ENCODE measurements at places on chromosomes 11 and 22. TPM values are rescaled to one million over a fixed set of nuclear protein-coding genes. Genes with fewer than 3 reads are reported as not detected.

The FAR1 gene
- 35.7 TPM for total RNA-seq

The HORMAD2 gene
- total RNA-seq, result not detected

The INS gene
- total RNA-seq, result not detected

- peak; percentile 55 for DNase-seq
Observed at GRCh38 chr11:44607319-44607962, 42.0 kb downstream of the CD82 start.

- no peak for DNase-seq
Observed at GRCh38 chr11:96614846-96615245, 225.0 kb downstream of the JRKL start.

DNA sequence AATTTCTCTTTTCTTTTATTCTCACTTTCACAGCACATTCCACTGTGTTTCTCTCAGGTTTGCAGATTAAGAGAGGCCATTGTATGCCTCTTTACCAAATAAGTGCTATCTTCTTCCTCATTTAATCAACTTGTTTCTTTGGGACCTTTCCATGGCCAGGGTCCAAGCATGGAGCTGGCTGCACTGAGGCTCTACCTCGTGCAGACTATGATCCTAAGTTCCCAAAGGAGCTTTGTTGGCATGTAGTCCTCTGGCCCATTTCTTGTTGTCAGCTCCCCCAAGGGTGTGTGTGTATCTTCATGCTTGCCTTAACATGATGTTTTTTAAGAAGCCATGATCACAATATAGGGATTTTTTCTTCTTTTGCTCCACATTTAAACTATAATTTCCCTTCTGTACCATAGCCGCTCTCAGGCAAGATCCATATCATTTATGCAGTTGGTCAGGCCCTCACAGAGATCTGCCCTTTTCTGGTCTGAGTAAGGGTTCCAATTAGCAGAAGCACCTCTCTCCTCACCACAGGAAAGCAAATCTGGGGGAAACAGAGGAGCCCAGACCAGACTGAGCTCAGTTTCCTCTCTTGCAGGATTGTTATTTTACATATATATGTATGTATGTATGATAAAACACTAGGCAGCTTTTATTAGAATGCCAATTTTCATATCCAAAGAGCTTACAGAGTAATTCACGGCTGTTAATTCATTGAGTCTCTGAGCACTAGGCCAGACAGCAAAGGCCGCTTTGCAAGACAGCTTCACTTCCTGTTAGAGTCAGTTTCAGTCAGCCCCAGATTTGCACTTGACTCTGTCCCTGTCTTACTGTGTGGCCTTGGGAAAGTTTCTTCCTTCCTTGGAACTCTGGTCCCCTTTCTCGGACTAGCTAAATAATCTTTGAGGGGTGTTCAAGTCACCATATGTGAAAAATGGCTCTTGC is 34.3 kb downstream of the CYB5R2 start:
- no peak for DNase-seq

DNA sequence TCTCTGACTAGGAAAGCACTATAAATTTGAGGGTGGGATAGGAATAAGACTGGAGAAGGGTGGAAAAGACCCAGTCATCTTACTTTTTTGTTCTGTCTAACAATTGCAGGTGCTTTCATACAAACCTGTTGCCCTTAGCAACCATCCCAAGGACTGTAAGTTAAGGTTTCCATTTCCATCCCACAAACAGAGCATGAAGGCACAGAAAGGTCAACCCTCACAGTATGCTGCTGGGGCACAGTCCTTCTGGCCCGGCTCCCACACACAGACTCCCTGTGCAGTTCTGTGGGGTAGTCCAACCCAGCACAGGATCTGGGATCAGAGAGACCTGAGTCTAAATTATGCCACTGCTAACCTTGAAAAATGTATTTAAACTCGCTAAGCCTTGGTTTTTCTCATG is 38.4 kb upstream of the ETS1 start:
- no peak for DNase-seq

DNA sequence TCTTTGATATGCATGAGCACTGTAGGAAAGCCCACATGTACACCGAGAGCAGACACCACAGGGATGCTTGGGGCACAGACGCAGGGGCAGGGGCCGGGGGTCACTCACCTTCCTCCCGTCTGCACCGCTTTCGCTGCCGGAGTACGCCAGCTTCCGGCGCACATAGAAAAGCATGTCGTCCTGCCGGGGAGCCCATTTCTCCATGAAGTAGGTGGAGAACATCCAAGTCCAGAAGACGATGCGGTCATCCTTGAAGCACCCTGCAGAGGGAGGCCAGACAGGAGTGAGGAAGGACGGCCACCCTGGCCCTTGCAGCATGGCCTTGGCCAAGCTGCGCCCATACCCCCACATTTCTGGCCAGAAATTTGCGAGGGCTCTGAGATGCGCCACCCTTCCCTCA is 28.8 kb downstream of the KIAA0930 start:
- no peak for DNase-seq

DNA sequence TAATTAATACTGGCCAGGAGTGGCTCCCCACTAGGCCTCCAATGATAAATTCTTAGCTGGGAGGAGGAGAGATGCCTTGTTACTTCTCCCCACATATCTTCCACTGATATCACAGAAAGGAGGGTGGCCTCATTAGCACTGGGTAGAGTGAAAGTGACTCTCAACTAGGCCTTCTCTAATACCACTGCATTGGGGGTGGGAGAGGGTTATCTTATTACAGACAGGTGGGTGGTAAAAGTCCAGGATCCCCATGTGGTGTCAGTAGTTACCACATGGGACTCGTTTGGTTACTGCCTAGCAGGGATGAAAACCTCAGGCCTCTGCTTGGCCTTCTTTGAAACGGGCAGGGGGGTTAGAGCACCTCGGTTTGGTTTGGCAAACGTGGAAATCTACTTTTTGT is 167.3 kb downstream of the UVRAG start:
- no peak for DNase-seq
